ENCODE measurements at places on chromosomes 11 and 22.

- peak; percentile 56 for DNase-seq
- no peaks in the 10 kb centered on the region for H3K36me3 ChIP-seq
- no peak overlapping the region for H3K4me3 ChIP-seq
- no peak overlapping the region for H3K27ac ChIP-seq
These were observed 97.7 kb downstream of the RBFOX2 start for GRCh38 chr22:35930933-35931332.

DNA sequence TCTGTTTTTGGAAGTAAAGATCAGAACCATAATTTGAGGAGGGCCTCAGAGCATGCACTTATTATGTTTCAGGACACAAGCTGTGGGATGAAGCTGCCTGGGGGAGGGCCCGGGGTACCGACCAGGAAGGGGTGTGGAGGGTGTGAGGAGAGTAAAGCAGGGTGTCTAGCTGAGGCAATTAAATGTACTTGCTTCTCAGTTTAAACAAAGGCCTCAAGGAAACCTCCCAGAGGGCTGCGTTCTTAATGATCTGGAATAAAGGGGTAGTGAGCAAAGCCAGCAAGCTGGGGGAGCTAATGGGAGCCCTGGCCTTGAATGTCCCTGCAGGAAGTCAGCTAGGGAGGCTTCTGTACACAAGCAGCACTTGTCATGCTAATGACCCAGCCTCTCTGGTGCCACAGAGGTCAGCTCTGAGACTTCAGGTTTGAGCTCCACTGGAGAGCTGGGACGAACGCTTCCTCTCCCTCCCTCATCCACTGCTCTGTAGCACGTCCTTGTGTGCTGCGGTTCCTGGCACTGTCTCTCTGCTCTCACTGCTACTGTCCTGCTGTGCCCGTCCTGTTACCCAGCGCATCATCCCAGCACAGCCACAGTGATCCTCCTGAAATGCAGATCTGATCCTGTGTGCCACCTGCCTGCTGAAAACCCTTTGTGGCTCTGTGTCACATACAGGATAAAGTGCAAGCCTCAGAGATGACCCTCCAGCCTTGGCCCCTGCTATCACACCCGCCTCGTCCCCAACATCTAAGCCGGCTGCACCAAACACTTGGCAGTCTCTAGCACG is 159.7 kb downstream of the DBX1 start:
- peak; percentile 98 for DNase-seq
- peaks cover 34% of the 10 kb centered on the region for H3K4me1 ChIP-seq
- peak overlapping the region; percentile 34 for H3K4me3 ChIP-seq
- peaks cover 57% of the 10 kb centered on the region for H3K27me3 ChIP-seq

DNA sequence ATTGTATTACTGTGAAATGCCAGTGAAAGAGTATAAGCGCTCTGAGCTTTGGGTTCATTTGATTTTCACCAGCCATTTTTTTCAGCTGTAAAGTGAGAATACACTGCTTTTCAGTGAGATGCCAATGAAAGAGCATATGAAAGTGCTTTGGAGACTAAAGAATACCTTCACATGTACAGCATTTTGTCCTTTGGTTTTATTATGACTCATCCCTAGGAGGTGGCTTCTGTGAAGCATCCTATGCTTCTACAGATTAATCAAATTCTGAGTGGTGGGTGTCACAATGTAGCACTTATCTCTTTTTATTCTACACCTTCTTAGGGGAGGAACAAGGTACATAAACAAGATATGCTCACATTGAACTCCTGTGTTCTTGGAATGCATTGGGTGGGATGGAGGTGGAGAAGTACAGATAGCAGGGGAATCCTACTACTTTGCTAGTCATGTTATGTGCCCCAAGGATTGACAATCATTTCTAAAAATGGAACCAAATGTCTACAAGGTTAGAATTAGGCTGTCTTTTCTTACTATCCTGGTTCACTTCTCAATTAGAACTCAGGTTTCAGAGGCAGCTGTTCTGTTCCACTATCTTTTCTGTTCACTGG is 18.7 kb downstream of the TRIM44 start:
- peaks cover 8% of the 10 kb centered on the region for H3K4me1 ChIP-seq
- no peak overlapping the region for H3K27ac ChIP-seq
- no peaks in the 10 kb centered on the region for H3K27me3 ChIP-seq
- H3K36me3 ChIP-seq = no peaks in the 10 kb centered on the region

DNA sequence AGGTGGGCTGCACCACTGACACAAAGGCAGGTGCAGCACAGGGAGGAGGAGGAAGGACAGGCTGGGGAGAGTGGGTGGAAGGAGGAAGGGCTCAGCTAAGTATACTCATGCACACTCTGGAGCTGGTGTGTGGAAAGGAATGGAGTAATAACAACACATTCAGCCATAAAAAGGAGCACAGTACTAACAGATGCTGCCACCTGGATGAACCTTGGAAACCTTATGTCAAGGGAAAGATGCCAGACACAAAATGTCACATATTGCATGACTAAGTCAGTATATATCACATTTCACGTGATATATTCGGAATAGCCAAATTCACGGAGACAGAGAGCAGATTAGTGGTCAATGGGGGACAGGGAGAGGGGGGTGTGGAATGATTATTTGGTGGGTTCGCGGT is 389.6 kb upstream of the SYN3 start:
- H3K4me1 ChIP-seq = peaks cover 6% of the 10 kb centered on the region
- no peak overlapping the region for H3K27ac ChIP-seq
- H3K27me3 ChIP-seq = no peaks in the 10 kb centered on the region

DNA sequence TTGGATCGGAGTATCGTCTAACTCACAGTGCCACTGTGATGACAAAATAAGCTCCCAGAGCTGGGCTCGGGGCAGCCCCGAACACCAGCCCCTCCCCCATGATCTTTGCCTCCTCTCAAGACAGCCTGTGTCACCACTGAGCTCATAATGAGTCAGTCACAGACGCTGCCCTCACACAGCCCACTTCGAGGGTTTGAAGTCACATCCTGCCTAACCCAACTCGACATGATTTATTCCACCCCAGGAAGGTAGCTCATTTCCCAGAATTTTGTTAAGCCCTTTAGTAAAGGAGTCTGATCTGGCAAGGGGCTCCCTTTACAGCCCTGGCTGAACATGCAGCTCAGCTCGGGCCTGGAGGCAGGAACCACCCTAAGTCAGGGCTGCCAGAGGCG is 22.8 kb downstream of the MYH9 start:
- H3K36me3 ChIP-seq = no peaks in the 10 kb centered on the region
- H3K4me3 ChIP-seq = no peak overlapping the region
- peaks cover 94% of the 10 kb centered on the region for H3K4me1 ChIP-seq

DNA sequence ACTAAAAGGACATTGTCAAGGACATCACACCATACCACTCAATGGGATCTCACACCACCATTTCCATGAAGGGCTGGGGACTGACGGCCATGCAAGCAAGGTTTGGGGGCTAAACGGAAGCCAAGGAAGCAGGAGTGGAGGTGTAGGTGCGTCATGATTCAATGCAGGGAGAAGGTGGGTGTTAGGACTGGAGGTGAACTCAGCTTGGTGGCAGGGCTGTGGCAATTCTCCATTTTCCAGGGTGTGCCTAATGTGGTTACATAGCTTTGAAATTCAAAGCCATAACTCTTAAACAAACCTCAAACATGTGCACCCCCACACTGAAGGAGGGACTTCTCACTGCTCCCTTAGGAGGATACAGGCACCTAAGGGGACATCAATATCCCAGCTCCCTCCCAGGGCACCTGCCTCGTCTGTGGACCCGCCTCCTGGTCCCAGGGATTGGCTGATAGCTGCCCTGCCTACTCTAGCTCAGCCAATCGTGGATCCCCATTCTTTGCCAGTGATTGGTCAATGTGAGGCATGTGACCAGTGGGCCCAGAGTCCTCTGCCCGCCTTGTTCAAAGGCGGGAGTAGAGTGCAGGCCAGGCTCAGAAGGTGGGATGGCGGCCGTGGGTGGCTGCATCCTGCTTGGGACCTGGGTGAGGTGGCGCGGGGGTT is 64.6 kb downstream of the CTTN start:
- H3K27ac ChIP-seq = no peak overlapping the region
- no peak for DNase-seq

GRCh38 chr11:44978274-44978960 is 27.7 kb upstream of the TP53I11 start:
- no peaks in the 10 kb centered on the region for H3K36me3 ChIP-seq
- DNase-seq = no peak
- H3K4me3 ChIP-seq = no peak overlapping the region
- H3K27ac ChIP-seq = no peak overlapping the region

Measured in GM23338 (cell line).